ENCODE measurements at places on chromosomes 5 and 9.

GRCh38 chr9:118558891-118559290 lies 810.3 kb downstream of the BRINP1 start:
- DNase-seq = no peak

DNA sequence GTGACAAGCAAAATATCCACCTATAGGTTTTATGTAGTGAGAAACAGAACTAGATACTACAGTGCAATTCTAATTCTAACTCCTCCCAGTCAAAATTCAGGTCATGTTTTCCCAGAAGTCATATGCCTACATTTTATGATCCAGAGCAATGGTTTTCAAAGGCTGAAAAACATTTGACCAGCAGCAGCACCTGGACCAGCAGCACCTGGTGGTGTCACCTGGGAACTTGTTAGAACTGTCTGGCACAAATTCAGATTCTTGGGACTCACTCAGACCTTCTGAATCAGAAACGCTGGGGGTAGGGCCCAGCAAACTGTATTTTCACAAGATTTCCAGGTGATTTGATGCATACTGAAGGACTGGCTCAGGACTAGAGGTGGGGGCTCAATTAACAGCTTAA lies 367.7 kb upstream of the RFX3 start:
- no peak for DNase-seq

DNA sequence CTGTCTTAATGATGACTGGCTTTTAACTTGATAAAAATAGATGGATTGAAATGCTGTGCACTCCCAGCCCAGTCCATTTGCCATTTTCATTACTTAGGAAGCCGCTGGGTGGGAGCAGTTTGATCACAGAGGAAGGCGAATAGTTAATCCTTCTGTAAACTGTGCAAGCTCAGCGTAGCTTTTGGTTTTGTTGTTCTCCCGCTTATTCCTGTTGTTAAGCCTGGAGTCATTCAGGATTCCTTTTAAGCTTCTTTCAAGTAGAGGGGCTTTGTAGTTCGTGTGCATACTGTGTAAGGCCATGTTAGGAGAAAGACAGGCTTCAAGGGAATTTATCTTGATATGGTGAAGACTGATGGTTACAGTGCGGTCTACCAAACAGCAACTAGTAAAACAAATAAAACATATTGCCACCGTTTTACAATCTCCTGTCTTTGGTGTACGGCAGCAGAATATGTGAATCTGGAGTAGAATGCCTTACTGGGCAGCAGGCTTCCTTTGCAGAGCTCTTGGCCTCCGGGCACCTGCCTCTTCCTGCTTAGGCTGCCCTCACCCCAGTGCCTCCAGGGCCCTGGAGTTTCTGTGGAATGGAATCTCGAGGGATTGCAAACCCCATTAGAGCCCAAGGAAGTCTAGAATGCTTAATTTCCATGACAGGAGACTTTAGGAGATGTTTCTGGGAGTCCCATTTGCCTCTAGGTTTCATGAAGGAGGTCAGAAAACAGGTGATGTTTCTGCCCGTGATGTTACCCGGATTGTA lies 141.4 kb downstream of the TRIO start:
- DNase-seq = no peak

- no peak for DNase-seq
Observed at GRCh38 chr5:83871533-83872395, 151.1 kb upstream of the HAPLN1 start.

DNA sequence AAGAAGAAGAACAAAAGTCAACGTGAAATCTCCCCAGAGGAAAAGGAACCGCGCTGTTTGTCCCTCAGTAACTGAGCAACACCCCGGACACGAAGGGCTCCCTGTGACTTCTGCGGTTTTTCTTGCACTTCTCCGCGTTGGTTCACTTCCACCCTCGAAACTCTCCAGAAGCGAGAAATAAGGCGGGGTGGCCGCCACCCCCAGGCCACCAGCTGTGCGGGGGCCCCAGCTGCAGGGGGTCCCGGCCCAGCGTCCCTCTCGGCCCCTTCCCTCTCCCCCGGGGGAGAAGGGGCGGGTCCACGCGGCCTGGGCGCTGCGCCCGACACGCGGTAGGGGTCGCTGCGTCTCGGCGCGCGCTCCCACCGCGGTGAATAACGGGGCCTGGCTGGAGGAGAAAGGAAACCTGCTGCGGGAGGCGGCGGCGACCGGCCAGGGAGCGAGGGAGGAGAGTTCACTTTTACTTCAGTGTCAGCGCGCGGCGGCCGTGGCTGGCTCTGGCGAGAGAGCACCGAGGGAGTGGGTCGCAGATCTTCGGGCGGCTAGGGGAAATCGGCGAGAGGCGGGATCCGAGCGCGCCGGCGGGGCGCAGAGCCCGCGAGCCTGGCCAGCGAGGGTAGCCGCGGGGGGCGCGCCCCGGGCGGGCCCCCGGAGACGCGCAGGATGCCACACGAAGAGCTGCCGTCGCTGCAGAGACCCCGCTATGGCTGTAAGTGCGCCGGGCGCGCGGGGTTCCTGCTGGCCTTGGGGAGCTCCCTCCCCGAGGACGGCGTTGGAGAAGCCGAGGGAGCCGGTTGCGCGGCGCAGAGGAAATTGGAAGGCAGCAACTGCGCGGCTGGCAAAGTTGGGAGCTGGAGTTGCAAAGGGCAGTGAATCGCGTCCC lies at the start of gene IQGAP2:
Gene IQGAP2 (plus strand): TSS at position 400 of the 880 bp plus-strand sequence. CDS start 261 bp downstream, at position 661.
- DNase-seq = peak; percentile 90

GRCh38 chr5:127183332-127183731 lies 107.3 kb upstream of the MEGF10 start:
- no peak for DNase-seq
